ENCODE measurements at places on chromosomes 3 and 15.

- DNase-seq, result no peak
These were observed 141.8 kb upstream of the BNIP2 start for GRCh38 chr15:59830873-59831272.

DNA sequence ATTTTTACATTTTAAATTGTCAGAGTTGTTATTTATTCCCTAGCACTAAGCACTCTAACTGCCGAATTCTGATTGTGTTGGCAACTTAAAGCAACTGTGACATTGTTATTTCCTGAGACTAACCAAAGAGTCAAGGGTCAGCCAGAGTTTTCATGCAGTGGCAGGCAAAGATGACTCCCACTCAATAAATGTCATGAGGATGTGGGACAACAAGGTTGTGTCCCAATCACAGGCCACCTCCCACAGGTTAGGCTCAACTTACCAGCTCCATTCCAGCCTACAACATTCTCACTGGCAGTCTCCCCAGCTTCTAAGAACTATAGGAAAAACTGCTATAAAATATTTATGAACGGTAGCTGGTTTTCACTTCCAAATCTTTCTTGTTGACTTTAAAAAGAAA is 80.1 kb downstream of the RSL24D1 start:
- DNase-seq, result no peak

DNA sequence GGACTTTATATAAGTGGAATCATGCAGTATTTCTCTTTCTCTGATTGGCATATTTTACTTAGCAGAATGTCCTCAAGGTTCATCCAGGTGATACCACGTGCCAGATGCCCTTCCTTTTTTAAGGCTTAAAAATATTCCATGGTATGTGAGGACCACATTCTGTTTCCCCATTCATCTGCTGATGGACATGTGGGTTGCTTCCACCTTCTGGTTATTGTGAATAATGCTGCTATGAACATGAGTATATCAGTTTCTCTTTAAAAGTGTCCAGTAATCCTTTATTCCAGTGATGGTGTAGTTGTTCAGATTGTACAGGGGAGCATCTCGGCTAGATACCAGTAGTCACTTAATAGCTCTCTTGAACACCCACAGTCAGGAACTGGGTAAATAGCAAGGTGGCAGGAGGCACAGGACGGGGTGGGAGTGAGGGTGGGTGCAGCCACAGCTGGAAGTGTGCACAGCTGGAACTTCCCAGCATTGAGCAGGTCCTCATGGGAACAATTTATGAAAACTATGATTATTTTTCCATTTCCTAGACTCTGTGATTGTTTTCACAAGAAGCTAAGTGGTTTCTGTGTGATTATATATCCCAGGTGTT is 50.3 kb upstream of the ATG7 start:
- no peak for DNase-seq

- DNase-seq, result no peak
These were observed 182.8 kb downstream of the TLE3 start for GRCh38 chr15:69914960-69915359.

DNA sequence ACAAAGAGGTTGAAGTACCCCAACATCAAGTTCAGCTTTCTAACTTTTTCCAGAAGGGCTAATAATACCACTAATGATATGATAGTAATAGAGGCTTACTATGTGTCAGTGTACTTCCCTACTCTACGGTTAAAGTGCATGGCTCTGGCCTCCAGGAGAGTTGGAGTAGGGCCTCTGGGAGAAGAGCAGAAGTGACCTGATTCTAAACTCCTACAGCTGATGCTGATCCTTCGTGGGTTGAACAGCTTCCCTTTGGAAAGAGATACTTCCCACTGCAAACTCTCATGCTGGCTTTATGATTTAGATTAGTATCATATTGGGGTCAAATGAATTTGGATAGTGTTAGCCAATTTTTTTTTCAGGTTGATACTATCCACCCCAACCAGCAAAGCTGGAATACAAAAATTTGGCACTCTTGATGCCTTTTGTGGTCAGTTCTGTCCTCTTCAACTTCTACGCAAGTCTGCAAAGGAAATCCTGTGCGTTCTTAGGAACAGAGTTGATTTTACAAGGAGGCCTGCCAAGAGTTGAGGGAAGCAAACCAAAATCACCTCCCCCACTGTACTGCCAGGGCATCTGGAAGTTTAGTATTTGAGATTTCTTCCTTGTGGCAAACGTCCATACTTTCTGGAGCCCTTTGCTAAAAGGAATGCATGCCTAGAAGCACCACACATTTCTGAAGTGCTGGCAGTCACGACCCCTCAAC is 17.8 kb downstream of the TMEM212 start:
- DNase-seq, result no peak

DNA sequence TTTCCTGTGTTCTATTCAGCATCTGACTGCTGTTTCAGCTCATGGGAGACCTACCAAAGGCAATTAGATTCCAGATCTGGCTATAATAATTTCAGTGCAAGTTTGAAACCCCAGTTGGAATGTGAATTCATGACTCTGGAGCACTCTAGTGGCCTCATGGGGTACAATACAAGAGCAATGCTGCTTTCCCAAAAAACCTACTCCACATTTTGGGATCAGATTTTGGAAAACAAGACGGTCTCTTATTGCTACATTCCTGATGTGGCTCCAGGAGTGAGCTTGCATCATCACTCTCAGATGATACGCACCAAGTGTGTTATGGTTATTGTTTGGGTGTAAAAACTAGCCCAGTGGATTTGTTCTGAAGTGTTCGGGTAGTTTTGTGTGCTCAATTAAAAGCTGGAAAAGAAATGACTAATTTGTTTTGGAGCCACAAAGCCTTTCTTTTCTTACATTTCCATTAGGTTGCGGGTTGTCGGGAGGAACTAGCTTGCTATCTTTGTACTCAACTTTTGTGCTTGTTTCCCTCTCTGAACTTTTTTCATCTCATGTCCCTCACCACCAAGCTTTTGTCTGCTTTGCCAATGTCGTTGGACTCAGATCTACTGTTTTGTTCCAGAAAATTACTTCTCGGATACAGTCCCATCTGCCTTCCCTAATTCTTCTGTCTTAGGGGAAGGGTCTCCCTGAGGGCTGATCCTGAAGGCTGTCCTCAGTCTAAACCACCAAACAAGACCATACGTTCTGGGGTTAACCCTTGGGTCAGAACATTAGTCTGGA is 272.1 kb downstream of the BBX start:
- DNase-seq, result no peak

GRCh38 chr15:79674124-79674465 is 222.7 kb downstream of the MTHFS start:
- no peak for DNase-seq

DNA sequence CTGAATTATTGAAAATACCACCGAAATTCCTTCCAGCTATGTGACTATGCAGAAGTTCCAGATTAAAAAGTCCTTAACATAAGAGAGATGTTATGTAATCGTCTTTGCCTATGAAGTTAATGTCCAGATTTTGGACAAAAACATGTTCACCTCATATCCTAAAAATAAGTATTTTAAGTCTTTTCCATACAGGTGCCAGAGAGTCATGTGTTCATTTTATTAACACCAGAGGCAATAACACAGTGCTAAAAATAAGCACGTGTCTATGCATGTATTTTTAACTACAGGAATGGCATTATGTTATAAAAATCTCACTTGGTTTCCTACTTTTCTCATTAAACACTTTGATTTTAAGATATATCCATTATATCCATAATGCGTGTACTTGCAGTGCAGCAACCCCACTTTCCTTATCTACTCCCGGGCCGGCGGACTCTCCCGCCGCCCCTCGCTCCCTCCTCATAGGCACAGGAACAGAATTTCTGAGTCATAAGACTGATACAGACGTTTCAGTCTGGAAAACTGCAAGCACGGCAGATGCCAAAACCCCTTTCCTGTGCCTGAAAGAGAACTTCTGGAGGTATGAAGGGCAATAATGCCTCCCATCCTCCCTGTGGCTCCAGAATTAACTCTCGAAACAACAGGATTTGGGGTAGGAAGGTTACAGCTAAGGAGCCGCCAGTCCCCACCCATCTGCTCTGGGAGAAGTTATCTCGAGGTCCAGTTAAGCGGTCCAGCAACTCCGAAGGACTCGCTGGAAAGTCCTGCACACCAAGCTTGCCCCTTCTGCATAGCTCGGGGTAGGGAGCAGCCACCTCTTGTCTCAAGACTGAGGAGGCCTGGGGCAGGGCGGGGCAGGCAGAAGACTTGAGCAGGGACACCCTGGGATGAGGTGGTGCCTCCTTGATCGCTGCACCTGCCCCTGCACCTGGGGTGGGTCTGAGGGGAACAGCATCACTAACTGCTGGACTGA is 22.3 kb upstream of the PSTPIP1 start:
- DNase-seq, result no peak

DNA sequence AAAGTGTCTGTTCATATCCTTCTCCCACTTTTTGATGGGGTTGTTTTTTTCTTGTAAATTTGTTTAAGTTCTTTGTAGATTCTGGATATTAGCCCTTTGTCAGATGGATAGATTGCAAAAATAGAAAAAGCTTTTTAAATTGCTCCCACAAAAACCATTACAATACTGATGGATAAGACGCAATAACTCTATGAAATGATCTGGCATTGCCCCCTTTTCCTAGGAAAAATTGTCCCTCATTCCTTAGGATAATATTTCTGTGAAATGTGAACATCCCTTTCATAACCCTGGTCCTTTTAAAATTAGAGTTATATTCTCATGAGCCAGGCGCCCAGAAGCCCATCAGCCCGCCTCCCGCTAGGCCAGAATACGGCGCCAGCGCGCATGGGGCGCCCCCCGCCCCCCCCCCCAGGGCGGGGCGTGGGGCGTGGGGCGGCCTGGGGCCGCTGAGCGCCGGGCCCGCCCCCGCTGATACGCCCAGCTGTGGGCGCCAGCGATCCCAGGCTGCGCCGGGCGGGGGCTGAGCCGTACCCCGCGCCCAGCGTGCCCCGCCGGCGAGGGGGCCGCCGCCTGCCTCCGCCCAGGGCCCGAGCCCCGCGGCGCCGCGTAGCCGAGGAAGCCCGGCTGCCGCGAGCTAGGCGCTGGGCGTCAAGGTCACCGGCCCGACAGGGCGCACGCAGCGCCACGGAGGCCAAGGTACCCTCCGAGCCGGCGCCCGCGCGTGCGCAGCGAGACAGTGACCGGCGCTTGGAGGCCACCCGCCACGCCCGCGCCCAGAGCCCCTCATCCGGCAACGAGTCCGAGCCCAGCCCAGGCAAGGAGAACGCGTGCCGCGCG is 11.1 kb upstream of the ROPN1B start:
- DNase-seq, result no peak

- DNase-seq, result no peak
These were observed 62.8 kb downstream of the ISG20 start for GRCh38 chr15:88701561-88702095.

DNA sequence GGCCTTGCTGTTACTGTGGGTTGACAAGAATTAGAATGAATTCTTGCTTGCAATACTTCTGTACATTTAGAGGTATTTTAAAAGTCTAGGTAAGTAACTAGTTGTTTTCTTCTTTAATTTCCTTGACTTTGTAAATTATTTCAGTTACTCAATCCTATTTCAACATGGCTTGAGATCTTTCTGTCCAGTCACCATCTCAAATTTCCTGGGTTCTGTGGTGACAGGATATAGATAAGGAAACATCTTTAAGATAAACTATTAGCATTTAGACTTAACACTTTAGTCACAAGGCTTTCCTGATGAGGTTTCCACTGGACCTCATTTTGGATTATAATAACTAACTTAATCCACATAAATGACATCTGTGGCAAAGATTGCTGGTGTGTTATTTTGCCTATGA is 195.9 kb upstream of the DPH6 start:
- no peak for DNase-seq

DNA sequence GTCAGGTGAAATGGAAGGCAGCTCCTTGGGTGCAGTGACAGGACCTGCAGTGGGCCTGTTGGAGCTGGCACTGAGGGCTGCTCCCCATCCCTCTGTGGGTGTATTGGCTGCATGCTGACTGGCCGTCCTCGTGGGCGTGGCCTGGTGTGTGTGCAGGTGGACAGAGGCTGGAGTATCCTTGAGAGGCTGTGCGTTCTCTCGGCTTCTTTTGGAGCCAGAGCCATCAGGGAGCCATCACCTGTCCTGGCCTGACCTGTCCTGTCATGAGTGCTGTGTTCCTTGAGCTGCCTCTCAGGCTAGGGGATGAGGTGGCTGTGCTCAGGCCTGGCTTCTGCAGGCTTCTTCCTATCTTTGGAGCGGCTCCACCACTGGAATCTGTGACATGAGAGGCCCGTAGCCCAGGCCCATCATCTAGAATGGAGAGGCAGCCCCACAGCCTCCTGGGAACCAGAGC is 61.5 kb downstream of the APBA2 start:
- DNase-seq, result no peak

GRCh38 chr3:73499787-73500186 is 125.0 kb downstream of the PDZRN3 start:
- no peak for DNase-seq

GRCh38 chr3:152458376-152459117 is 189.8 kb downstream of the MBNL1 start:
- DNase-seq, result no peak

- DNase-seq, result no peak
These were observed 85.3 kb upstream of the LIMD1 start for GRCh38 chr3:45509038-45509767.

- no peak for DNase-seq
These were observed 8.6 kb downstream of the TLE3 start for GRCh38 chr15:70088887-70089691.

- no peak for DNase-seq
These were observed 450.5 kb upstream of the TPRG1 start for GRCh38 chr3:188721312-188721711.

GRCh38 chr15:96268442-96269204 is 61.9 kb upstream of the NR2F2 start:
- no peak for DNase-seq

GRCh38 chr15:53331328-53332190 is 427.9 kb downstream of the WDR72 start:
- DNase-seq, result no peak

DNA sequence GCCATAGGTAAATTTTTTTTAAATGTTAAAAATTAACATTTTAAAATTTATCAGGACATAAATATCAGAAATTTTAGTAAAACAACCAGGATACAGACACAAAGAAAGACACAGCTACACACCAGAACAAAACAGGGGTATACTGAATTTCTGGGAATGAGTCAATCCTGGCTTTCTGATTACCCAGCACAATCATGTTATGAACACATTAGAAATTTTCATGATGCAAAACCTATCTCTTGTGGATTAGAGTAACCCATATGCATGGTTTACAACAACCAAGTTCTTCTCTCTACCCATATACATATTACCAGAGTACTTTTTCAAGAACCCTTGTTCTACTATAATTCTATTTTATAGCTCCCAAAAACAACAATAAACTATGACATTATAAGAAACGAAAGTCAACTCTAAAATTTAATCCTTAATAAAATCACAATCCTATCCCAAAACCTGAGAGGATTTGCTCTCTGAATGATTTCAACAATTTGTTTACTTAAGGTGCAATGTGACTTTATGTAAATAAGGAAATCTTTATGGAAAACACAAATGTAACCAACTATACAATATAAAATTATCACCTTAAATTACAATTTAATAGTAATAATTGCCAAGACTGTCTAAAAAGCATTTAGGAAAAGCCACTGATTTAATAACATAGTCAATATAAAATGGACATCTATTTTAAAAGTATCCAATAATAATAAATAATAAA is 184.5 kb downstream of the TBC1D5 start:
- no peak for DNase-seq

DNA sequence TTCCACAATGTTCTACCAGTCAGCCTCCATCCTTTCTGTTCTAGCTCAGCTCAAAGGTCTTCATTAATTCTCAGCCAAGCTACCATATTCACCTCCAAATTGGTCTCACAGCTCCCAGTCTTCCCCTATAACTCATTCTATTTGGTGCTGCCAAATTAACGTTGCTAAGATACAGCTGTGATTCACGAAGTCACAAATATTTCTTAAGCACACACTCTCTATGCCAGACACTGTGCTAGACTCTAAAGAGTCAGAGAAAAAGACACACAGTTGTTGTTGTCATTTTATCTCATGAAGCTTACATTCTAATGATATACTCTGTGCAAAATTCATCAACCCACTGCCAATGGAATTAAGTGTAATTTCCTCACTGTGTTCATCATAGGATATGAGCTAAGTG is 102.8 kb downstream of the FRMD5 start:
- no peak for DNase-seq
